Stimulated activated CD4-positive, alpha-beta T cell treated with anti-CD3 and anti-CD28 coated beads, Interleukin-1b, Interleukin-23, amount 100 ng/mL, for 24 hours (primary cell): ENCODE measurements at places on chromosomes 1 and 21.

DNA sequence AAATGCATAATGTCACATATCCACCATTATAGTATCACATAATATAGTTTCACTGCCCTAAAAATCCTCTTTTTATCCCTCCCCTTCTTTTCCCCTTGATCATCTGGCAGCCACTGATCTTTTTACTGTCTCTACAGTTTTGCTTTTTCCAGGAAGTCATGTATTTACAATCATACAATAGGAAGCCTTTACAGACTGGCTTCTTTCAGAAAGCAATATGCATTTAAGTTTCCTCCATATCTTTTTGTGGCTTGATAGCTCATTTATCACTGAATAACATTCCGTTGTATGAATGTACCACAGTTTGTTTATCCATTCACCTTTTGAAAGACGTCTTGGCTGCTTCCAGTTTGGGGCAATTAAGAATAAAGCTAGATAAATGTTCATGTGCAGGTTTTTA lies 14.3 kb upstream of the WDTC1 start:
- DNase-seq: no peak

- no peak for DNase-seq
Observed at GRCh38 chr21:44454058-44454457, 1.3 kb upstream of the LRRC3 start.

DNA sequence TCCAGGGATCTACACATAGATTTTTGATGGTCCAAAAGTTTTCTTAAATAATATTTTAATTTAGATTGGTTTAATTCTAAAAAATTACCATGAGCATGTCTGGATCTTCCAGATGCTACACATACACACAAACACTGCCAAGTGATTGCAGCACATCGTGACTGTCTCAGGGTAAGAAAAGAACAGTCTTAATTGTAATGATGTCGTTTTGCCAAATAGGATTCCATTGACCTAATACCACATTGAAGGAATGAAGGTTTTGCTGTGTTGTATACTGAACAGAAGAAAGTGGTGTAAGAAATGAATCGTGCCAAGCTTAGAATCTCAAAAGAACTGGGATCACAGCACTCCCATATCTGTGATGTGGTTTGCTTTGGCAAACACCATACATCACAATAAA lies 633.3 kb upstream of the CAMK1G start:
- no peak for DNase-seq

DNA sequence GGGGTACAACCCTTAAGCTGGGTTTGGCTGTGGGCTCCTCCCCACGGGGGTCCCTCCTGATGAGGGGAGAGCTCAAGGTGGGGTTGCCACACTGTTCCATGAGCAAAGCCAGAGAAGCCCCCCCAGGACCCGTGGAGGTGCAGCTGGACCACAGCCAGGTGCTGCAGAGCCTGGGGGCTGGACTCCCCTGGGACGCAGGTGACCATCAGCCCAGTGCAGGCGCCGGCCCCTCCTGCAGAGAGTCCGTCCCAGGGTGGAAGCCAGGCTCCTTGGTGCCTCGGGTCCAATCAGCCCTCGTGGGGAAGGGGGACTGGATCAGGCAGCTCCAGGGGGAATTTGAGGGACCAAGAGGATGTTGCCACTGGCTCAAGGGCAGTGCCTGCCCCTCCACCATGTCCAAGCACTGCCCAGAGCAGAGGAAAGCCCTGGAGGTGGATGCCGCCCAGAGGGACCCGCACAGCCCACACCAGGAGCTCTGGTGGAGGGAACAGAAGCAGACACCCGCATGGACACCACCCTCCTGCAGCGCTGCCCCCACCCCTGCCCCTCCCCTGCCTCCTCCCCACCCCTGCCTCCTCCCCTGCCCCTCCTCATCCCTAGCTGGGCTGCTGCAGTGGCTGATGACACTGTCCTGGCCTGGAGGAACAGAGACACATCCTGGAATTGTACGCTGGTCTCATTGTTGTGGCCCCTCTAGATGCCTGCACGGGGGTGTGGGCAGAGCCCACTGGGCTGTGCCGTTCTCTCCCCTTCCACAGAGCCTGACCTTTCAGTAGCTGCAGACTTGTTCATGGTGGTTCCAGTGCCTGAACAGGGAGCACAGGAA lies 30.8 kb upstream of the COL18A1 start:
- no peak for DNase-seq

DNA sequence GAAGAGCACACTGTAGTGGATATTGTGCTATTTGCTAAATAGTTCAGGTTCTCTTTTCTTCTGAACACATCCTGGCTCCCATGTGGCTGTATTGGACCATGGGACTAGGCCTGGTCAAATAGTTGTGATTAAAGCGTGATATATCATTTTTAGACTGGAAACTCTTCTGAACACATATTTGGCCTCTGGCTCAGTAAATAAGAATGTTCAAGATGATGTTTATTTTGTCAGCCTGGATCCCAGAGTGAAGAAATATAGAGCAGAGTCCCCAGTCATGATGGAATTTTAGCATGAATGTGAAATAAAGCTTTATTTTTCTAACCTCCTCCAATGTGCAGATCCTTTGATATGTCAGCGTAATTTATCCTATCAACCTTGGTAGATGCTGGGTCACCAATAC lies 542.6 kb downstream of the ADGRL2 start:
- no peak for DNase-seq

DNA sequence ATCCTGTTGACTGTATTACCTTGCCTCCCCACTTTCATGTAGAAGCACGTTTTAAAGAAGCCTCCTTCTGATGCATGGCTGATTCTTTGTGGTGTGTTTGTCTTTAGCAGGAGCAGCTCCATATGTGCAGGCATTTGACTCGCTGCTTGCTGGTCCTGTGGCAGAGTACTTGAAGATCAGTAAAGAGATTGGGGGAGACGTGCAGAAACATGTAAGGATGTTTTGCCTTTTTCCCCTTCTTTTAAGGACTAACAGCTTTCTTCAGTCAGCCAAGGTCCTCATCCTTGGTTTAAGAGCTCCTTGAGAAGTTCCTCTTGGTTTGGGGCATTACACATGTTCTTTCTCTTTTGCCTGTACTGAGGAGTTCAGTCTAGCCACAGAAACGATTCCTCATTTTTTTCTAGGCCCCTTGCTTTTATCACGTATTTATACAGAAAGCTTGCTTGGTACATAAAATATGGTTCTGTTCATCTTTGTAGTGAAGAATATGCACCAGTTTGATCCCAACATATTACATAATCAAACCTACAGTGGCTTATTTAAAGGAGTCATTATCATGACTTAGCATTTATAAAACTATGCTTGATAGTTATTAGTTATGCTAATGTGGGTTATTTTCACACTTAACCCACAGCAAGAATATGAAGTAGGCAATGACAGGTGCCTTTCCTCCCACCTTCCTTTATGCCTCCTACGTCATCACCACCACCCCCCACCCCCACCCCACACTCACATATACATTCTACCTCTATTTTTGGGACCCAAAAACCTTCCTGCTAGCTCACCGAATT lies 19.6 kb downstream of the CAP1 start:
- DNase-seq: no peak

DNA sequence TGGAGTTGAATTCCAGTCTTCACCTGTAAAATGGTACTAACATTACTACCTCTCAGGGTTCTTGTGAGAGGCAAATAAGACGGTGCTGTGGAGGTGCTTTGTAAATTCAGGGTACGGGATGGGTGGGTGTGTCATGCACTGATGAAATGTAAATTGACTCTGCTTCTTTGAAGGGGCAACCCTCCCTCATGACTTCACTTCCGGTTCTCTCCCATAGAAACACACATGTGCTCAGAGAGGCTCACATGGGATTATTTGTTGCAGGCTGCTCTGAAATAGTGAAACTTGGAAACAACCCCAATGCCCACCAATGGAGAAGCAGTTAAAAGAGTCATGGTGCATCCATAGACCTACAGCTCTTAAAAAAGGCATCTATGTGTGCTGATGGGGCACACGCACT lies 44.9 kb upstream of the SCMH1 start:
- DNase-seq: no peak

DNA sequence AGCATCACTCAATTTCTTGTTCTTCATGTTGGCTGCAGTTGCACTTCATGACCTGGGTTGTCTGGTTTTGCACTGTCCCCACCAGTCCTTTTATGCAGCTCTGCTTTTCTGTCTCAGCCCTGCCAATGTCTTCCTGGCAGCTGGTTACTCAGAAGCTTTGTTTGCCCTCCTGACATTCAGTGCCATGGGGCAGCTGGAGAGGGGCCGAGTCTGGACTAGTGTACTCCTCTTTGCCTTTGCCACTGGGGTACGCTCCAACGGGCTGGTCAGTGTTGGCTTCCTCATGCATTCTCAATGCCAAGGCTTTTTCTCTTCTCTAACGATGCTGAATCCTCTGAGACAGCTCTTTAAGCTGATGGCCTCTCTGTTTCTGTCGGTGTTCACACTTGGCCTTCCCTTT lies 6.6 kb downstream of the PIGV start:
- DNase-seq: no peak

DNA sequence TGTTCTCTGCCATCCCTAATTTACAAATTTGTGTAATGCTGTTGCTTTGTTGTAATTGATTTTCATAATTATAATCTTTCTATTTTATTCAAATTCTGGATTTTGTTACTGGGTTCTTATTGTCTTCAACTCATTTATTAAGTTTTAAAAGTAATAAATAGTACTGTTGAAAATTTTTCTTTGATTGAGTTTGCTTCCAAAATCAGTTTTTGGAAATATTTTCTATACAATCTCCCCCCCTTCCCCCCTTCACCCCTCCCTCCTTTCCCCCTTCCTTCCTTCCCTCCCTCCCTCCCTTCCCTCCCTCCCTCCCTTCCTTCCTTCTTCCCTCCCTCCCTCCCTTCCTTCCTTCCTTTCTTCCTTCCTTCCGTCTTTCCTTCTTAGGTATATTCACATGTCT lies 6.0 kb upstream of the TMPRSS15 start:
- no peak for DNase-seq
